NCI-H1417 (cell line): ENCODE measurements at places on chromosomes 3 and 15.

GRCh38 chr3:6321999-6322398 is 538.9 kb upstream of the GRM7 start:
- DNase-seq = no peak

GRCh38 chr3:101077361-101078011 is 84.3 kb upstream of the ABI3BP start:
- no peak for DNase-seq

- no peak for DNase-seq
These were observed 13.9 kb downstream of the GOLIM4 start for GRCh38 chr3:168081856-168082255.

- DNase-seq = no peak
These were observed 15.1 kb upstream of the CCDC80 start for GRCh38 chr3:112656043-112656442.

- no peak for DNase-seq
These were observed 12.9 kb downstream of the FBN1 start for GRCh38 chr15:48632651-48633050.

GRCh38 chr3:82676356-82677026 is 915.0 kb upstream of the GBE1 start:
- no peak for DNase-seq

- no peak for DNase-seq
These were observed 9.7 kb downstream of the EPHB1 start for GRCh38 chr3:134804508-134805480.

DNA sequence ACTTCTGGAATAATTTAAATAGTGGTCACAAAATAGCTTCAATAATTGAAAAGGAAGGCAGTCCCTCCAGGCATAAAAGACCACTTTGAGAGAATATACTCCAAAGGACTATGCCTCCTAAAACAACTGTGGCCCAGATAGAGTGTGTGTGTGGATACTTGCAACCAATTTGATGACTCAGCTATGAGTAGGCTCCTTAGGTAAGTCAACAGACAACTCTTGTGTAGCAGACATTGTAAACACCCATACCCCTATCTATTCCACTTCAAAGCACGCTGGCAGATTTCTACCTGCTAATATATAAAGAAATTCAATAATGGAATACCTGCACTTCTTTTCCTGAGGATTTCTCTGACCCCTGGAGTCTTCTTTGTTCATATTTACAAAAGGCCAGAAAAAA is 254.5 kb downstream of the NEK10 start:
- no peak for DNase-seq

DNA sequence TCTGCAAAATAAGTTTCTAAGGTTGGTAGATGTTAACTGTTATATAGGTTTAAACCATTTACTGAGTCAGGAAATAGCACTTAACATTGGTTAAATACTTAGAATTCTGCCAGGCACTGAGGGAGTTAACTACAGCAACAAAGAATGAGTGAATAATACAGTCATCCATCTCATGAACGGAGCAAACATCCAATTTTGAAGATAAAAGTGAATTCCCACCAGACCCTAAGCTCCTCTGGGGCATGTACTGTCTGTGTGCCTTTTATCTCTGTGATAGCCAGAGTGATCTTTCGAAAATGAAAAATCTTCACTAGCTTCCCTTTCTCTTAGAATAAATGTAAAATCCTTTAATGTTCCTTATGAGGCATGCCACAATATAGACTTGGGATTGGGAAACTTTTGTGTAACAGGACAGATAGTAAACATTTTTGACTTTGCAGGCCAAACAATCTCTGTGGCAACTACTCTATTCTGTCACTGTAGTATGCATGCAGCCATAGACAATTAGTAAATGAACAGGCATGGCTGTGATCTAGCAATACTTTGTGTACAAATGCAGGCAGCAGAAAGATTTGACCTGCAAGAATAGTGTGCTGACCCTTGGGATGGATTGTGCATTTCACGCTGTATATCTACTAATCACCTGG is 294.5 kb upstream of the LMCD1 start:
- no peak for DNase-seq

GRCh38 chr3:106710596-106710995 is 666.6 kb upstream of the CCDC54 start:
- DNase-seq = no peak

- no peak for DNase-seq
These were observed 14.9 kb downstream of the ARL8B start for GRCh38 chr3:5136919-5137429.

- no peak for DNase-seq
These were observed 7.6 kb downstream of the XCR1 start for GRCh38 chr3:46019707-46020106.

DNA sequence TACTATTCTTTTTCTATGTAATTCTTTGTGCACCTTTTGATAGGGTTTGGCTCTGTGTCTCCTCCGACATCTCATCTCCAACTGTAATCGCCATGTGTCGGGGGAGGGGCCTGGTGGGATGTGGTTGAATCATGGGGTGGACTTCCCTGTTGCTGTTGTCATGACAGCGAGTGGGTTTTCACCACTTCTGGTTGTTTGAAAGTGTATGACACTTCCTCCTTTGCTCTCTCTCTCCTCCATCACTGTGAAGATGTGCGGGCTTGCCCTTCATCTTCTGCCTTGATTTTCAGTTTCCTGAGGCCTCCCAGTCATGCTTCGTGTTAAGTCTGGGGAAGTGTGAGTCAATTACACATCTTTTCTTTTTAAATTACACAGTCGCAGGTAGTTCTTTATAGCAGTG is 225.8 kb upstream of the DPPA4 start:
- no peak for DNase-seq

GRCh38 chr3:126261037-126261436 is 80.7 kb upstream of the ALDH1L1 start:
- DNase-seq = no peak

DNA sequence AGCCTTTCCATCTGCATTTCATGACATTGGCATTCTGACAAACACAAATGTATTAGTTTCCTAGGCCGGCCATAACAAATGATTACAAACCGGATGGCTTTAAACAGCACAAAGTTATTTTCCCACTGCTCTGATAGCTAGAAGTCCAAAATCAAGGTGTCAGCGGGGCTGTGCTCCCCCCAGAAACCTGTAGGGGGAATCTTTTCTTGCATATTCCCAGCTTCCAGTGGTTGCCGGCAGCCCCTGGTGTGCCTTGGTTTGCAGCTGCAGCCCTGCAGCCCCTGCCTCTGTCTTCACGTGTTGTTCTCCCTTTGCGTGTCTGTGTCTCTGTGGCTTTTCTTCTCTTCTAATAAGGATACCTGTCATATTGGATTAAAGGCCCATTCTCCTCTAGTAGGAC is 79.0 kb upstream of the CDV3 start:
- DNase-seq = peak; percentile 4

DNA sequence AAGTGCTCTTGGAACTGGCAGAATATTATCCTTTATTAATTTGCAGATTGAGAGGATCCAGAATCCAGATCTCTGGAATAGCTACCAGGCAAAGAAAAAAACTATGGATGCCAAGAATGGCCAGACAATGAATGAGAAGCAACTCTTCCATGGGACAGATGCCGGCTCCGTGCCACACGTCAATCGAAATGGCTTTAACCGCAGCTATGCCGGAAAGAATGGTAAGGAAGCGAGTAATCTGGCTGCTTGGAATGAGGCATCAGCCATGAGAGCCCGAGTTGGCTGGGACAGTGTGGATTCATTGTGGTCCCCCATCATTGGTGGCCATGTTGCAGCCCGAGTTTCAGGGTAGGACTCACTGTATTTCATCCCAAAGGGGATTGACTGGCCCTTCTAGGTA is 47.1 kb downstream of the PARP14 start:
- no peak for DNase-seq

DNA sequence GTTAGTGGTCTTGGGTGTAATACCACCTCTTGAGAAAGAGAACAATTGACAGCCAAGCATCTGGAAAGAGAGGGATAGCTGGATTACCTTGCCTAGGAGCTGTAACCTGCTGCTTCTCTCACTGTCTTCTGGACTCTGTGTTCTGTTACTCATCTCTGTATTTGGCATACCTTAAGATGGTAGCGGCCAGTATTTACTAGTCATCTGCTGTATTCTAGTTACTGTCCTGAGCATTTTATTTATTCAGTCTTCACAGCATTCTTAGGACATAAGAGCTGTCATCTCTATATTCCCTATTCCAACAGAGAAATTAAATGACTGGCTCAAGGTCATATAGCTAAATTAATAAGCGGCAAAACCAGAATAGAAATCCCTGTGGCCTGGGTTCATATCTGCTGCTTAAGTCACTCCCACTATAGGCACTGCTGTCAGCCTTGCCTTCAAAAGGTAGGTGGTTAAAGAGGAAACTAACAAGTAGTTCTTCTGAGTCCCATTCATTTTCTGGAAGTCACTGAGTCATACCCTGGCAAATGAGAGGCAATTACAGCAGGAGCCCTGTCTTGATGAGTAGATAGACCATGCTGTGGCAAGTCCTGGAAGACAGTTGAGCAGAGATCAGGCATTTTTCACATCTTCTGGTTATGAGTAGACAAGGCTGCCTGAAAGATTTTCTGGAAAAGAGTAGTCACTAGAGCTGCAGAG is 68.2 kb downstream of the RAB7A start:
- DNase-seq = peak; percentile 34

DNA sequence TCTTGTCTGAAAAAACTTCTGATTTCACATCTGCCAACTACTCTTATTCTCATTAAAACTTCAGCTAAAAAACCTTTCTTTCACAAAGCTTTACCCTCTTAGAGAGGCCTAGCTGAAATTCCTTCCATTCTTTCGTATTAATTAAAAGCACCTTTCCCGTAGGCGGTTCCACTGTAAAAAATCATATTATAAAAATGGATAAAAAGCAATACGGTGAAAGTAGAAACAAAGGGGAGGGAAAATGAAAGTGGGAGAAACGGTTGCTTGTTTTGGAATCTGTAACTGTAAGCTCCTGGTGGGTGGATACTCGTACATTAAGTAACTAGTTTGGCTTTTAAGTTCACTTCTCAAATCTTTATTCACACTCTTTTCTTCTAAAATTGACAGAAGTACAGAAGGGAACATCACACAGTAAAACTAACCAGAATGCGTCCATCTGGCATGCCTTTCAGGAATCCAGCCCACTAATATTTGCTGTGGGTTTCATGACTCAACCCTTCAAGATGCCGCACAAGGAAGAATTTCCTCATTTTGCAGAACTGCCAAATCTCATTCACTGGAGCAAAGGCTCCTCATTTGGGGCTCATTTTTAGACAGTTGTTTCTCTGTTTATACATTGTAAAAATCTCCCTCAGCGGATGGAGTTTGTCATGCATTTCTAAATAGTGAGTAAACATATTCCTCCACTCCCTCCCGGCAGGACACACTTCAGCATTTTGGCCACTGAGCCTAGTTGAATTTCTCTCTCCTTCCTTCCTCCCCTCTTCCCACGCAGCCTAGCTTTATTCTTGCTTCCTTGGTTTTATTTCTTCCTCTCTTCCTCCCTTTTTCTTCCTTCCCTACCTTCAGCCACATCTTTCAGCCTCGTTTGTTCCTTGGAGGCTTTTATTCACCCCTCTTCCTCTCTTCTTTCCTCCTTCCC is 419.5 kb upstream of the NAALADL2 start:
- no peak for DNase-seq

DNA sequence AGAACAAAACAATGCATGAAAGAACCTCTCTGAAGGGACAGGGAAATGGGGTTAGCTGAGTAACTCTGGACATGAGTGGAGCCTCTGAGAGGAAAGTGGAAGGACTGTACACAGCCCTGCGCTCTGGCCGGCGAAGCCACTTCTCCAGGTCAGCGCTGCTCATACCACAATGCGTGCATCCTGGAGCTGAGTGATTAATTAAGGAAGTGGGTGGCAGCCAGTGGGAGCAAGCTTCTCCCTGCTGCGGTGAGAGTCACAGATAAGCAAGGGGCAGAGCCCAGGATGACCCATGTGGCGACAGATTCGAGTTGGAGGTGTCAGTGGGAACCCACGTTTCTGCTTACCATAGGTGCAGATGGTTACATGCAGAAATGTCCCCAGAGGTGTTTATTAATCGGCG is 48.0 kb downstream of the KLF15 start:
- no peak for DNase-seq
